ENCODE measurements at places on chromosomes 4 and X.
A peak's percentile ranks its signal among the peaks of the same experiment; 100 is the strongest.

DNA sequence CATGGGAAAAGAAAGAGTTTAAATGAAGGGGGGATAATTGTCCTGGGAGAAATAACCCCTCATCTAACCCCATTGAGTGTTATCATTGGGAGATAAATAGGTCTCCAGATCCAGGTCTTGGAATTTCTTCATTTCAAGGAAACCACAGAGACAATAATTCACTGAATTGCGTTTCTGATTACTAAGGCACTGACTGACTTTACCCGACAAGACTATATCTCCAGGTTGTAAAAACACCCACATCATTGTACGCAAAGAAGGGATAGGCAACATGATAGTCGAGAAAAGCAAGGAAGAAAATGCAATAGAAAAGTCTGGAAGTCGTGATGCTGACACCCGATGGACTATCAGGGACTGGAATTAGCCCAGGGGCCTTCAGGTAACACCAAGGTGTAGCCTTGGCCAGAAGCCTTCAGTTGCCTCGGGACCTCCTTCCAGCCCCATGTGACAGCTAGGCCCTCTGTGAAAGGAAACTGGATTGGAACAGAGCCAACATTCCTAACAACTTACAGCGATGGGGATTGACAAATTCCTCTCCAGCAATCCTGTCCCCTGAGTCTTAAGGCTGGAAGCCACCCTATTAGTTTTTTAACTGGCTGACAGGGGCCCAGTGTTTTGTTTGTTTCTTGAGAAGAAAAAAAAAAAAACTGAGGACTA lies 46.5 kb upstream of the RAB9B start:
- no peak for DNase-seq

DNA sequence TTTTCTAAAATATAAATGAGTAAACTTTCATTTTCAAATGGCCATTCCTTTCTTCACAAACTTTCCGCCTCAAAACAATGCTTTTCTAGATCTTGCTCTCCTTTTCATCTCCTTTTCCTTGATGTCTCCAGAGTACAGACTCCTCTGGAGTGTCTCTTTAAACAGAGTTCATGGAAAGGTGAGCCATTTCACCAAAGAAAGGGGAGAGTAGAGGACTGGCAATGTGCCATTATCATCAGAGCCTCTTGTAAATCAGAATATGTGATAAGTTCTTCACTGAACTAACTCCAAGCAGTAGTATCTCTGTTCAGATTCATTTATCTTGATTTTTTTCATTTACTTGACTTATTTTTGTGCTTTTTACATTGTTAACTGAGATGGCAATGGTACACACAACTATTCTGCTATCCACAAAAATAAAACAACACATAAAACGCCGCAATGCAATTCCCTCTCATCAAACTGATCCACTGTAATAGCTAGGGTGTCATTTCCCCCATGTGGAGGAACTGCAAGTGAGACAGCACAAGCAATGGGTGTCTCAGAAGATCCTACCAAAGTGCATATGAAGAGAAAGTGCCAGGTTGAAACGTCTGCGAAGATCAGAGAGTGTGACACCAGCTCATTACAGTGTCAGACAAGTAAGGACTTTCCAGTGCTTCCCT lies 125.4 kb downstream of the RASL11B start:
- no peak for DNase-seq

DNA sequence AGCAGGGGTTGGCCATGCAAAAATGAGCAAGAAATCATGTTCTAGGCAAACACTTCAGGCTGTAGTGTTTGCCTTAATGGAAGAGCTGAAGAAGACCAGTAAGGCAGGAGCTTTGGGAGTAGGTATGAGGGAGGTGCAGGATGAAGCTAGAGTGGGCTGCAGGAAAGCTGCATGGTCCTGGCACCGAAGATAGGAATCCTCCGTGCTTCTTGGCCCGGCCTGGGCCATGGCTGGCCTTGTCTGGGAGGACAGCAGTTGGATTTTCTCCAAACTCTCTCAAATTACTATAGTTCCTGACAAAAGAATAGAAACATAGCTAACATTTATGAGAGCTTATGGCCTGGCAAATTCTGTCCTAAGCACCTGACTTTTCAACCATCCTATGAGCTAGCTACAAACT lies 116.5 kb downstream of the UCHL1 start:
- no peak for DNase-seq

GRCh38 chr4:159269116-159269515 lies 166.2 kb downstream of the RAPGEF2 start:
- DNase-seq, result peak; percentile 21

GRCh38 chr4:144647095-144647561 lies 1.2 kb downstream of the HHIP start:
- no peak for DNase-seq

DNA sequence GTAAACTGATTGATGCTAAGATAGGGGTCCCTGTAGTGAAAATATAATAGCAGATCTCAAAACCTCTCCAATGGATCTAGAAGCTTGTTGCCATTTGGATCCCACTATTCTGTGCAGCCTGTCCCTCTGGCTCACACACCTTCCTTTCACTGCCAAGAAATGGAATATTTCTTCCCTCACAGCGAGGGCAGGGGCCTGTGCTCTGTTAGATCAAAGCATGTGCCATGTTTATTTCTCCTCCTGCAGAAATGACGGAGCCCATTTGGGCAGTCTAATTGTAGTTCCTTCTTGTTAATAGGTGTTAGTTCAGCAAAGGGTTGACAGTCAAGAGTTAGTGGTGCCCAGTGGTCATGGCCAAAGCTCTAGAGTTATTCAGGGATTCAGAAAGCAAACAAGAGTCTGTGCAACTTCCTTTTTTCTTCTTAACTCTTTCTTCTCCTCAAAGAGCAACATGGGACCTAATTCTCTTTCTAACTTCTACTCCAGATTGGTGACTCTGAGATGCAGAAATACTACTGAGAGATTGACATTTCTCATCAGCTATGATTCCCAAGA lies 106.8 kb downstream of the STOX2 start:
- DNase-seq, result no peak

DNA sequence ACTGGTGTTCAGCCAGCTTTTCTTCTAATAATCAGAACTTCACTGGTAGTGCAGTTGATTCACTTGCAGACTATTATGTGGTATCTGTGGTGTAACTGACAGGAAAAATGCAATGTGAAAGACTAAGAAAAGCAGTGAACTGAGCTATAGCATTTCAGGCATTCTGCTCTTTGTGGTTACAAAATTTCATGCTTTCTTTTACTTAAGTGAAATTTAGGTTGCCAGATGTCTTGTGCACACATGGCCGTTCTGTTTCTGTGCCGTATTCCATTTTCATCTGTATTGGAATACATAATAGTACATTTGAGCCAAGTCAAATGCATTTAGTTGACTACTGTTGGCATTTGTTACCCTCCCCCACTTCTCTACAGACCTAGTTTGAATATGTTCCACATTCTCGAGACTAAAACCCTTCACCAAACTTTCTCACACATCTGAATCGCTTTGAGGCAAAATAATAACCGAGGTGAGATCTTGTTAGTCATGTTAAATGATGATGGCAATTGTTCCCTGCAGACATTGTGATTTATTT lies 8.2 kb downstream of the RTL3 start:
- peak; percentile 1 for DNase-seq

DNA sequence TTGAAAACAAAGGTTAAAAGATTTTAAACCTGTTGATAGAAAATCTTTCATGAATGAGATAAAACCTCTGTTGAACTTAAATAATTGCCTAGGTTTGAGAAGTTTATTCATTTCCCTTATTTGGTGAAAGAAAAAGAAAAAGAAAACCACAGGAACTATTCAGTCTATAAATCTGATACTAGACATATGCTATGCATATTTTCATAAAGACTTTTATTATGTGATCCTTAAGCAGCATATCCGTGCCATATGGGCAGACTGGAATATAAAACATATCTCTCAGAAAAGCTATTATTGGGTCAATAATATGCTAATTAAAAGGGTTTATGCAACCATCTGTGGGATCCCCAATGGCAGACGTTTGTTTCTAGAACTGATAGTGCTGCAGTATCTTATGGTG lies 178.7 kb downstream of the RASL11B start:
- DNase-seq, result no peak

GRCh38 chrX:10213716-10214115 lies 56.9 kb downstream of the CLCN4 start:
- no peak for DNase-seq

GRCh38 chr4:124111411-124111810 lies 601.1 kb downstream of the ANKRD50 start:
- DNase-seq, result no peak

- DNase-seq, result no peak
These were observed 468.5 kb upstream of the FTHL17 start for GRCh38 chrX:31540313-31540712.

GRCh38 chrX:31580726-31581125 lies 508.9 kb upstream of the FTHL17 start:
- no peak for DNase-seq

- no peak for DNase-seq
These were observed 625 bp upstream of the GABRA4 start for GRCh38 chr4:46994007-46994405.

DNA sequence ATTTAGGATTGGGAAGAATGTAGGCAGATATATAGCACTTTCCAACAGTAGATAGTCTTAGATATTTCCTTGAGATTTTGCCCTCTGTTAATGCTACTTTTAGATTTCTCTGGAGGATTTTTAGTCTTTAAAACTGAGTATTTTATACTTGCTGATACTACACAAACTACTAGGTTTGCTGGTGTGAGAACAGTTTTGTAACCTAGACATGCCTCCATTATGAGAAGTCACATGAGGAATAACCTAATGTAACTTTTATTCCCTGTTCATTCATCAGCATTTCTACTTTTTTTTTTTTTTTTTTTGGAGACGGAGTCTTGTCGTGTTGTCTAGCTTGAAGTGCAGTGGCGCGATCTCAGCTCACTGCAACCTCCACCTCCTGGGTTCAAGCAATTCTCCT lies 137.2 kb downstream of the RAPGEF2 start:
- DNase-seq, result no peak

DNA sequence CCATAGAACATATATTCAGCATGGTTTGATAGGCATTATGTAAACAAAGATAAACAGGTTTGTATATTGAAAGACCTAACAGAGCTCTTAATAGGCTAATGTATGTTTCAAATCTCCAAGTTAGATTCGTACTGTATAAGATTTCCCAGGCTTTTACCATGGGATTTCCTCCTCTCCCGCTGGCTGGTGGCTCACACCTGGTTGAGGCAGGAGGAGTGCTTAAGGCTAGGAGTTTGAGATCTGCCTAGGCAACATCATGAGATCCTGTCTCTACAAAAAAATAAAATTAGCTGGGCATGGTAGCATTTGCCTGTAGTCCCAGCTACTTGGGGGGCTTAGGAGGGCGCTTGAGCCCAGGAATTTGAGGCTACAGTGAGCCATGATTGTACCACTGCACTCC lies 5.4 kb downstream of the CPE start:
- DNase-seq, result no peak

DNA sequence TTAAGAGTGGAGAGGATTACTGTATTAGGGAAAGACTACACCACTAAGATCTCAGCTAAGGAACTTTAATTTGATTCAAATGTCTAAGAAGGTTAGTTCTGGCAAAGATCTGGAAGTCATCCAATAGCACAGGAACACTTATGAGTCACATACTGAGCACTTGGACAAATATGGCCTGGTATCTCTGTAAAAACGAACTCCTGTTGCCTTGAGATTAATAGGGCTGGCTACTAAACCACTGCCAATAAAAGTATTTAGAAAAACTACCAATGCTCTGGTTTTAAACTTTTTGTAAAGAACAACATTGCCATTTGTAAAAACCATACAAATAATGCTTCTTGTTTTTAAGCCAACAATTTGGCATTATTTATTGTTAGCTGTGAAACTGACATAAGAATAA lies 70.5 kb downstream of the SEC24D start:
- no peak for DNase-seq

- peak; percentile 10 for DNase-seq
These were observed 21.8 kb downstream of the CMC4 start for GRCh38 chrX:155048977-155049619.

- no peak for DNase-seq
These were observed 146.6 kb downstream of the AASDH start for GRCh38 chr4:56240554-56241174.

GRCh38 chr4:43360296-43360695 lies 467.8 kb downstream of the GRXCR1 start:
- no peak for DNase-seq

DNA sequence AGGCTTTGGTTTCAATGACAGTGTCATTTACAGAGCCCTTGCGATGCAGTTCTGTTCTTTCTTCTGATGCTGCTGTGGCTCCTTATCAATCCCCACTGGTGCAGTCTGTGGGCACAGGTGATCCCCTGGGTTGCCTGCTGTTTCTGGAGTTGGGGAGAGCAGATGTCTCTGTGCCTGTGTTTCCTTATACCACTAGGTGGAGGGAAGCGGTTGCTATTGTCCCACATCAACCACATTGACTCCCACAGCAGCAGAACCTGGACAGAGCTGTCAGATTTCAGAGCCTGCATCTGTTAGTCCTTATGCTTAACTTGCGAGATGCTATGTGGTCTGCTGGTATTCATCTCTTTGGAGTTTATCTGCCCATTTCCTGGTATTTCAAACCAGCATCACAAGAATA lies 57.7 kb downstream of the NEIL3 start:
- DNase-seq, result no peak

GRCh38 chr4:77268108-77268507 lies 111.1 kb downstream of the CCNG2 start:
- DNase-seq, result no peak

- DNase-seq, result peak; percentile 90
These were observed 1.1 kb downstream of the RNF150 start for GRCh38 chr4:141132072-141132708.

DNA sequence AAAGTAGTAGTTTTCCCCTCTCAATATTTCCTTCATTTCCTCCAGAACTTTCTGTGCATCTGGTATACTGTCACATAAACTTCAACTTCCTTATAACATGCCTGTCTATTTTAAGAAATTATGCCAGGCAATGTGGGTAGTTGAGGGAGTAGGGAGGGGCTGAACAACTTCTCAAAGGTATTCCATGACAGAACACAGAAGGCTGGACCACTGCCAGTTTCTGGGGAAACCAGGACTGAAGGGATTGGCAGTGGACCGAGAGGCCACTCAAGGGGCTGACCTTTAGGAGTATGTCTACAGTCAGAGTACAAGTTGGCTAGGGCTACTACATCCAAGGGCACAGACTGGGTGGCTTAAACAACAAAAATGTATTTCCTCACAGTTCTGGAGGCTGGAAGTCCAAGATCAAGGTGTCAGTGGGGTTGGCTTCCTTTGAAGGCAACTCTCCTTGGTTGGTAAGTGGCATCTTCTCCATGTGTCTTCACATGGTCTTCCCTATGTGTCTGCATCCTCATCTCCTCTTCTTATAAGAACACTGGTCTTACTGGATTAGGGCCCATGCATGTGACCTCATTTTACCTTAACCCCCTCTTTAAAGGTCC lies 6.9 kb downstream of the SH3RF1 start:
- no peak for DNase-seq
